ENCODE measurements at places on chromosomes 16 and 17.

- no peak for DNase-seq
Measured at GRCh38 chr17:37062021-37062420, 113.3 kb downstream of the AATF start.

- DNase-seq, result no peak
Measured at GRCh38 chr16:78196502-78196901, 97.0 kb downstream of the WWOX start.

- DNase-seq, result no peak
Measured at GRCh38 chr17:73820686-73821448, 176.6 kb upstream of the SDK2 start.

DNA sequence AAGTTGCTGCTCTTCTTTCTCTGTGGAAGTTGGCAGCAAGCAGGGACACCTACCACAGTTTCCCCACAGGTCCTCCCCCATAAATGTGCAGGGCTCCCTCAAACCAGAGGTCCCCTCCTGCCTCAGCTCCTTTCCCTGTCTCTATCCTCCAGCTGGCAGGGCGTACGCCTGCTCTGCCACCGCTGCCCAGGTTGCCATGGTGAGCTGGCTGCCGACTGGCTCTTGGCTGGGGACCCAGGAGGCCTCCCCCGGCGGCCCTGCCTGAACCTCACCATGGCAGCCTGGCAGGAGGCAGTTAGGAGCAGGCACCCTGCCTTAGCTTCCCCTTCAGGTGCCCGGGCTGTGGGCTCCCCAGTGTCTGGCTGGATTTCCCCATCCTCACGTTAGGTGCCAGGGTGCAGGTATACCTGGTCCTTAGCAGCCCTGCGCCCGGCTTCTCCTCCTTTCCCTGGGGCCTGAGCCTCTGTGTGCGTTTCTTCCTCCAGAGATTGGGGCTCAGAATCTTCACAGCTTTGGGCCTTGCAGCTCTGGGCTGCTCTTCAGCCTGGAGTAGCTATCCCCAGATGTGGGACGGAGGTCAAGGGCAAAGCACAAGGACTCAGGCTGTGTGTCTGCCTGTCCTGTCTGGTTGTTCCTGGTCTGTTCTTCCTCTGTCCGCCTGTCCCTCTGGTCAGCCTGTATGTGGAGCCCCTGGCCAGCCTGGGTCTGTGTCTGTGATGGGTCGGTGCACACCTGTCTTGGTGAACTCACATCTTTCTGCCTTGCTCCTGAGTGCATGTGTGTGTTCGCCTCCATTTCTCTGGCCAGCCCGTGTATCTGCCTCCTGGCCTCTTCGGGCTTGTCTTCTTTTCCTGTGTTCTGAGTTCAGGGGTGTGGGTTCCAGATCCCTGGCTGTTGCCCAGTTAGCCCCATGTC, 15.7 kb downstream of the GJD3 start:
- DNase-seq, result no peak

DNA sequence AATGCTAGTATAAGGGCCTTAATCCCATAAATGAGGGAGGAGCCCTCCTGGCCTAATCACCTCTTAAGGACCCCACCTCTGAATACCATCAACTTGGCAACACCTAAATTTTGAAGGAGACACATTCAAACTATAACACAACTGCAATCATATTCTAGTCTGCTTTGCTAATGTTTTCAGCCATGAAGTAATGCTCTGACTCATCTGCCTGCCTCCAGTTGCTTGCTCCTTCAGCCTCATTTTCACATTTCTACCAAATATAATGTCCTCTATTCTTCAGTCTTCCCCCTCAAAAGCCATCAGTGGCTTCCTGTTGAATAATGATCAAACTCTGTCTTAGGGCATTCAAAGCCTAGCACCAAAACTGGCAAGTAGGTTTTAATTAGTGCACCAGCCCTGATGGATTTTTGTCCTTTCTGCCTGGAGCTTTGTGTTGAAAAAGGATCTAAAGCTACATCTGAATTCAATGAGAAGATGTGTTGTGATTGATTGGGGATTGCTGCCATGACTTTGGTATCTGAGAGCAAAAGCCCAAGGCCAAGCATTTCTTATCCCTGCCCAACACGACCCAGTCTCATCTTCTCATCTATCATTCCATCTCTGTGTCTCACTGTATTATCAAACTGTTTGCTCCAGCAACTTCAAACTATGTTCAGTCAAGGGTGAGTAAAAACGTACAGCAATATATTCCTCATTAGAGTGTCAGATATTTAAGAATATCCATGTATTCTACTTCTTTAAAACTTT, 140.8 kb upstream of the ELAC2 start:
- no peak for DNase-seq

DNA sequence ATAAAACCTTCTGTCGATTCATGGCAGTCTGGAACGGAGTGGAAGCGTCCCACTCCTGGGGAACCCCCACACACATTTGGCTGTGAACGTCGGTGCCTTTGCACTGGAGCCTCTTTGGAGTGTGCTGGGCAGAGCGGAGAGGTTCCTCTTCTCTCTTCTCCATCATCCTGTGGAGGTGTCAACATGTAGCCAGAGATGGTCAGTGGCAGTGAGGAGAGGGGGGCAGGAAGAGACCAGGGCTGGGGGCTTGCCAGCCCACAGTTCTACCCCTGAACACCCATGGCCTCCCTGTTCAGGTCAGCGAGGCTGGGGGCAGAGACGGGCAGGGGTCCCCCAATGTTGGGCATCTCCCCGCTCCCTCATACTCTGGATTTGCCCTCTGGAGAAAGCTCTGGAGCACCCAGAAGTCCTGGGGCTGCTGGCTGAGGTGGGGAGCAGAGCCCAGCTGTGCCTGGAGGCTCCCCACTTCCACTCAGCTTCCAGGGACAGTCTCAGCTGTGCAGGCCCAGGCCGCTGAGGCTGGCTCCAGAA, 223.7 kb downstream of the SEC14L1 start:
- DNase-seq, result no peak

GRCh38 chr16:27273670-27274423, 5.3 kb upstream of the NSMCE1 start:
- peak; percentile 39 for DNase-seq

Measured in LHCN-M2 (cell line).